ENCODE measurements at places on chromosomes 1 and 21. TPM values are rescaled to one million over a fixed set of nuclear protein-coding genes. Genes with fewer than 3 reads are reported as not detected.

The TRIM63 gene
- total RNA-seq, result 1.7 TPM

The CD5L gene
- not detected for total RNA-seq

The CD247 gene
- 0.83 TPM for total RNA-seq

The BARHL2 gene
- total RNA-seq, result not detected

The MTARC1 gene
- total RNA-seq, result 9.5 TPM

The PFDN2 gene
- total RNA-seq, result 103 TPM

The LCE1B gene
- total RNA-seq, result not detected

The ZNF695 gene
- total RNA-seq, result 2.7 TPM

The ROR1 gene
- 10.5 TPM for total RNA-seq

The RUNX3 gene
- 7.0 TPM for total RNA-seq

Measured in A549 treated with dexamethasone at 1 μM for 4 hours (cell line).